Left ventricle myocardium inferior (tissue), 1 donor: ENCODE measurements at places on chromosomes 16 and 17.

- DNase-seq: no peak
Measured at GRCh38 chr16:9913604-9914326, 268.5 kb downstream of the GRIN2A start.

- DNase-seq: no peak
Measured at GRCh38 chr17:57281887-57282286, 25.6 kb downstream of the MSI2 start.

DNA sequence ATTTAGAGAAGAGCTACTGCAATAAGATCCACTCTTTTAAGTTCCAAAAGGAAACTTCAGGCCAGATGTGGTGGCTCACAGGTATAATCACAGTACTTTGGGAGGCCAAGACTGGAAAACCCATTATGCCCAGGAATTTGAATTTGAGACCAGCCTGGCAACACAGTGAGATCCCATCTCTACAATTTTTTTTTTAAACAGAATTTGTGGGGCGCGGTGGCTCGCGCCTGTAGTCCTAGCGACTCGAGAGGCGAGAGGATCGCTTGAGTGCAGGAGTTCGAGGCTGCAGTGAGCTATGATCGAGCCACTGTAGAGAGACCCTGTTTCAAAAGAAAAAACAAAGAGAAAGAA lies 793 bp downstream of the COG7 start:
- no peak for DNase-seq

GRCh38 chr16:2698965-2699750 lies 16.8 kb downstream of the KCTD5 start:
- DNase-seq: no peak

GRCh38 chr16:10918294-10919002 lies 23.8 kb downstream of the DEXI start:
- peak; percentile 95 for DNase-seq

GRCh38 chr16:80468029-80468428 lies 72.8 kb upstream of the DYNLRB2 start:
- no peak for DNase-seq

DNA sequence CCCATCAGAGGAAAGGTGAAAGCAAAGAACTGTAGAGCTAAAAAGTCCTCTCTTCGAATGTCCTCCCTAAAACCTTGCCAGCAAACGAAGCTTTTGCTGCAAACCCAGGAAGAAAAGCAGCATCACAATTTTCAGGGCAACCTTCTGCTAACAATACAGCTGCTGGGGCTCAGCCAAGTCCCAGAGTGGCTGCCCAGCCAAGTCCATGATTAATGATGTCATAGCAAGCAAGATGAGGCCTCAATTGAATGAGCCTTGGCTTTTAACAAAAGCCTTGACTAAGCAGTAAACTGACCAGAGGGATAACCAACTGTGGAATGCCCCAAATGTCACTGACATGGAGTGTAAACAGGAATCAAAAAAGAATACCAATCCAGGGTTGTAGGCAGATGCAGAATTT lies 342.7 kb downstream of the PMP22 start:
- no peak for DNase-seq

DNA sequence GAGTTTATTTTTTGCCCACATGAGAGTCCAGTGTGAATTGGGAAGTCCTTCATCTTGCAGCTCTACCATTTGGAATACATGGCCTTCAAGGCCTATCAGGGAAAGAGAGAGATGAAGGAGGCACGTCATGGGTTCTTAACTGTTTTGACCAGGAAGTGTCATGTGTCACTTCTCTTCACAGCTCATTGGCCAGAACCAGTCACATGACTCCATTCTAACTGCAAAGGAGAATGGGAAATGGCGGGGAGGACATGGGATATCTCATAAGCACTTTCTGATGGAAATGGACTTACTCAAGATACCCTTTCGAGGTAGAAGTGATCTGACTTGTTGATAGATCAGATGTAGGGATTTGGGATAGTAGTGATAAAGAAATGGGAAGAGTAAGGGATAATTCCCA lies 57.9 kb upstream of the CES5A start:
- no peak for DNase-seq

DNA sequence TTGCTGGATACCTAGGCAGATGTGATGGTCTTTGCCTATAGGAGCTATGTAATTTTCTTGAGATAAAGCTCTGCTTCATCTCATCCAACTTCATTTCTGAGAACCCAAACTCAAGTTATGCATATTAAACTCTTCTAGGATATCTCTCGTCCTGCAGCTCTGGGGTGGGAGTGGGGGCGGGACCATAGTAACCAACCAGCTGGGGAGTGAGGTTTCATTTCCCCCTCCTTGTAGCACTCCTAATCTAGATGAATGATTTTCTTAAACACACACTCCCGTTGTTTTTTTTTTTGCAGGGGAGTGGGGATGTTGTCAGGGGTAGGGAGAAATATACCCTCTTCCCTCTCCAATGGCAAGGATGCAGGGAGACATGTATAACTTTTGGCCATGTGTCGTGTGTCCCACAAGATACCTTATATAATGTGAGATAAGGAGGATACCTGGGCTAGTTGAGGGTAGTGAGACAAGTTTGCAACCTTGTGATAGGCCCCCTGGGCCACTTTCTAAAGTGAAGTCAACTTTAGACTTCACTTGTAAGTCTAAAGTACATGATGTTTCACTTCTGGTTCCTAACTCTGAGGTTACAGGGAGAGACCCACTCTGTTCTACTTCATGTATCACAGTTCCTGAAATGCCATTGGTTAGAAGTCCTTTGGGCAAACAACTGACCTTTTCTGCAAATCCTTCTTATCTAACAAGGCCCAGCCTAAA lies 10.5 kb upstream of the HEATR6 start:
- DNase-seq: no peak

DNA sequence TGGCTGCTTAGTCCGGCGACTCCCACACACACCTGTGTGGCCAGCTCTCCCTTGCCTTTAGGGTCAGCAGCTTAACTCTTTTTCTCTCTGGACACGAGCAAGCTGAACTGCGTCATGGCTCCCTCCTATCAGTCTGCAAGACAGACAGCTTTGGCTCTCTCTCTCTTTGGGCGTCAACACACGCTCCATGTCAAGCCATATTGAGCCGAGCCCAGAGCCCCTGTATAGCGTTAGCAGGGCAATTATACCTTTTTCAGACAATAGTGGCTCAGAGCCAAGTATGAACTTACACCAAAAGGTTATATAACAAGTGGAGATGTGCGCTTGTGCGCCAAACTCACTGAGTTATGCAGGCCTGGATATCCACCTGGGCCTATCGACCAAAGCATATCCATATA lies 34.8 kb upstream of the APPBP2 start:
- no peak for DNase-seq

- DNase-seq: no peak
Measured at GRCh38 chr17:47281216-47281615, 27.6 kb downstream of the ITGB3 start.

DNA sequence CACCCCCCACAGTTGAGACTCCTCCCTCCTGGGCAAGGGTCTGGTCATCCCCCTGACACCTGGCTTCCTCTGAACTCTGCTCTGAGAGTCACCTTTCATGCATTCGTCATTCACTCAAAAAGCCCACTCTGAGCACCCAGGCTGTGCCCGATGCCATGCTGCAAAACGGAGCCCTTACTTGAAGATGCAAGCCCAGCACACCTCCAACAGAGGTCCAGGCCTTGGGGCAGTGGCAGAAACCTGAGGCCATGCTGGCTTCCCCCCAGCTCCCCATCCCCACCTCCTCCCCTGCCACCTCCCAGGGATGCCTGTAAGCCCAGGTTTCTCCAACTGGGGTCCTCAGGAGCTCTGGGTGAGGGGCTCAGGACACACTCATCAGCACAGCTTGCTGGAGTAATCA lies 67.7 kb upstream of the TNRC6C start:
- no peak for DNase-seq

DNA sequence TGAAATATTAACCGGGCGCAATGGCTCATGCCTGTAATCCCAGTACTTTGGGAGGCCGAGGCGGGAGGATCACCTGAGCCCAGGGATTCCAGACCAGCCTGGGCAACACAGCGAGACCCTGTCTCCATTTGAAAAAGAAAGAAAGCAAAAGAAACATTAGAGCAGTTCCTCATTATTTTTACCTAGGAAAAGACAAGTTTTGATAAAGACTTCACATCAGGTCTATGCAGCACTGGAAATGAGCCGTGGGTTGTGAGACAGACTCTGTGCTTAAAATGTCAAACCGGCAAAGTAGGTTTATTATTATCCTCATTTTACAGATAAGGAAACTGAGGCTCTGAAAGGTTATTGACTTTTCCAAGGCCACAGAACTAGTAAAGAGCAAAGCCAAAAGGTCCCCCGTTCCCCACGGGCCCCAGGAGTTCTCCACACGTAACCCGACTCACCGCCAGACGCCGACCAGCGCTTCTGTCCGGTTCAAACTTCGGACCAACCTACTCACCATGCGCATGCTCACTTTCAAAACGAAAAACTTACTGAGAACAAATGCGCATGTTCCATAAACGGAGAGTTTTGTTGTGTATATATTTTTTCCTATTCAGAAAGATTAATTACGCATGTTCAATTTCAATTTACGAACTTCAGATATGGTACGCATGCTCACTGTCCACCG lies 356 bp downstream of the TUBD1 start:
- DNase-seq: no peak

GRCh38 chr17:78737332-78737731 lies 44.7 kb downstream of the CYTH1 start:
- no peak for DNase-seq

DNA sequence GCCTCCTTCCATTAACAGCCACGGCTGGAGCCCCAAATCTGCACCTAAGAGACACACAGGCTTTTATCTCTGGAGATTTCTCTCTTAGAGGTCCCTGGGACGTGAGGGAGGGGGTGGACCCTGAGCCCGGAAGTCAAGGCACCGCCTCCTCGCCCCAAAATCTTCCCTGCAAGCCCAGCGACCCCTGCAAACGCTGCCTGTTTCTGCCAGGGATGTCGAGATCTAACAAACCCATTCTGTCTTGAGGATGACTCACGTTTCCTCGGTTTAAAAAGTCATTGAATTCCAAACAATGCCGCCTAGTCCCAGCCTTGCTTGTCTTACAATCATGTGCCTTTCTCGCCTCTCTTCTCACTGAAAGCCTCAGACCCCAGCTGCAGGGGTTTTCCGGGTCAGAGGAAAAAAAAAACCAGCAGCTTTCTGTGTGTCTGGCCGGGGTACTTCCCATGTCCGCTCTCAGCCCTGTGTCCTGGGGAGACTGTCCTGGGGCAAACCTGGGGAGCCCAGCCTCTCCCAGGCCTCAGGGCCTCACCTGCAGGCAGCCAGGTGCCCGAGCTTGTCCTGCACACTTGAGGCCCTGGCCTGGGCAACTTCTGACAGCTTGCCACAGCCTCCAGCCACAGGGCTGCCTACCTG lies 15.4 kb downstream of the ARL2BP start:
- DNase-seq: no peak

DNA sequence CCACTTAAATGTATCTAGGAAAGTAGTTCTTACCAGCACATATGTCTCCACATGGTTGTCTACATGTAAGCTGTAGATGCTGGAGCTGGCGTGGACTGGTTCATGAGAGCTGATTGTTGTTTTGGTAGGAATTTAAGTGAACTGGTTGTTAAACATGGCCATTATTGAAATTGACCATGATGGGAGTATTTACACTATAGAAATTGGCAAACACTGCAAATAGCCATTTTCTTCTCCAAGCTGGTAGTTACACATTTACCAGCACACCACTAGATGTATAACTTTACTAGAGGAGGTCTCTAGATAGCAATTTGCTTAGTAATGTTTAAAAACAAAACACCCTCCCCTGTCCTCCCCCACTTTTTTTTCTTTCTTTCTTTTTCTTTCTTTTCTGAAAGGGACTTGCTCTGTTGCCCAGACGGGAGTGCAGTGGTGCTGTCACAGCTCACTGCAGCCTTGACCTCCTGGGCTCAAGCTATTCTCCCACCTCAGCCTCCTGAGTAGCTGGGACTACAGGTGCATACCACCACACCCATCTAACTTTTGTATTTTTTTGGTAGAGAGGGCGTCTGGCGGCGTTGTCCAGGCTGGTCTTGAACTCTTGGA lies 24.2 kb downstream of the IGSF6 start:
- no peak for DNase-seq

DNA sequence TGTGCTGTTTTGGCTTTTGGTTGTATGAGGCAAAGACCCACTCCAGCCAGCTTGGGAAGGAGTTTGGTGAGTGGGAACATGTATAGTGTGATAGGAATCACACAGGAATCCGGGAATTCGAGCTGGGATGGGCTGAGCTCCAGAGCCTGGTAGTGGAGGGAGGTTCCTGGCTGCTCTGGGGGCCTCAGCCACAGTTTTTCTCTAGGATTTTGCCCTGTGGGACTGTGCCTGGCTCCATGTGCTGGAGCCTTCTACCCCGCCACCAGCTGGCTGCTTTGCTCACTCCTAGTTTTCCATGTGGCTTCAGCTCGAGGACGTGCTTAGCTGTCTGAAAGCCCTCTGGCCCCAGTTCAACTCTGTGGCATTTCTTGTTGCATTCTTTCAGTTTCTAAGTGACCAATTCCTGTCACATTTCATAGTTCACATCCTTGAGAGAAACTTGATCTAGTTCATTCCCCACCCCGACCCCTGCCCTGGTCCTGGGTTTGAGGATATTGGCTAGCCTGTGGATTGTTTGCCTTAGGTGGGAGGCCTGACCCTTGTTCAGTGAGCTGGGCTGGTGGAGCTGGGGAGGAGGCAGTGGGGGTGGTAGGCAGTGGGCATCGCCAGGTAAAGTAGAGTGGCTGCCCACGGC lies 5.0 kb downstream of the SEC14L1 start:
- peak; percentile 60 for DNase-seq

GRCh38 chr16:79182616-79183015 lies 417.9 kb downstream of the MAF start:
- no peak for DNase-seq

- no peak for DNase-seq
Measured at GRCh38 chr16:53814801-53815200, 110.8 kb downstream of the FTO start.

GRCh38 chr16:9251026-9251425 lies 159.6 kb downstream of the HAPSTR1 start:
- DNase-seq: no peak
